Activated CD4-positive, alpha-beta T cell treated with anti-CD3 and anti-CD28 coated beads, Interleukin-2, amount 50 U/mL, for 24 hours (primary cell): ENCODE measurements at places on chromosomes 2 and 18.
A peak's percentile ranks its signal among the peaks of the same experiment; 100 is the strongest.

GRCh38 chr2:218437969-218438368, 19.0 kb downstream of the VIL1 start:
- no peak for DNase-seq

GRCh38 chr2:227466887-227467600, 4.9 kb upstream of the AGFG1 start:
- DNase-seq = no peak

GRCh38 chr18:11149441-11150270, at the start of gene PIEZO2:
Gene PIEZO2, minus strand, starts transcription at chr18:11149569. Its CDS starts 981 bp downstream, at chr18:11148588.
- DNase-seq = no peak

- DNase-seq = no peak
These were observed 9.3 kb upstream of the AGBL5 start for GRCh38 chr2:27042159-27042661.

GRCh38 chr18:36718705-36719328, 110.0 kb downstream of the TPGS2 start:
- no peak for DNase-seq

DNA sequence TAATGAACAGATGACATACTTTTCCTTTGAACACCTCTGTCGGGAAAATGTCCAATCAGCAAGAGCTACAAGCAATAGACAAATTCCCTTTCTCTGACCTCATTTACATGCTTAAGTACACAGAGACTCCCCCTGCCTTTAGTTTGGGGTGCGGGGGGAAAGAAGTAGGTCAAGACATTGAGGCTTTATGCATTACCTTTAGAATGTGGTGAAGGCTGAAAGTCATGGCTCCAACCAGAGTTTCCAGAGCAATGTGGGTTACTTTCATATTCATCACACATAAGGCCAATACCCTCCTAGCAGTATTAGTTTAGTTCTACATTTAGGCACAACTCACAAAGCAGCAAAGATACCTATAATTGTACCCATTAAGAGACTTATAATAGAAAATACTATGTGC, 808.3 kb downstream of the NRXN1 start:
- DNase-seq = no peak

DNA sequence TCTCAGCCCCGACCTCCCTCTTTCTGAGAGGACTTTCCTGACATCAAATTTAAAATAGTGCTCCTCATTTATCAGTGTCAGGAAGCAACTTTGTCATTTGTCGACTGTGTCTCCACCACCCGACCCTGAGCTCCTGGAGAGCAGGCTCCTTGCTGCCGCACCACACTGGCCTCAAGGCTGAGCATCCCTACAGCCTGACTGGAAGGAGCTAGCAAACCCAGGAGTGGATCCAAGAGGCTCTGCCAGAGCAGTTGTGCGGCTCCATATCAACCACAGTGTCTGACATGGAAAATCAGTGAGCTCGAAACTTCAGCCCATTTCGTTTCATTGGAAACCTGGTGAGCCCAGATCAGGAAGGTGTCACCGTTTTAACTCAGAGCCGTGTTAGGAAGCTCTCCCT, 125.2 kb downstream of the PTGR3 start:
- DNase-seq = no peak

DNA sequence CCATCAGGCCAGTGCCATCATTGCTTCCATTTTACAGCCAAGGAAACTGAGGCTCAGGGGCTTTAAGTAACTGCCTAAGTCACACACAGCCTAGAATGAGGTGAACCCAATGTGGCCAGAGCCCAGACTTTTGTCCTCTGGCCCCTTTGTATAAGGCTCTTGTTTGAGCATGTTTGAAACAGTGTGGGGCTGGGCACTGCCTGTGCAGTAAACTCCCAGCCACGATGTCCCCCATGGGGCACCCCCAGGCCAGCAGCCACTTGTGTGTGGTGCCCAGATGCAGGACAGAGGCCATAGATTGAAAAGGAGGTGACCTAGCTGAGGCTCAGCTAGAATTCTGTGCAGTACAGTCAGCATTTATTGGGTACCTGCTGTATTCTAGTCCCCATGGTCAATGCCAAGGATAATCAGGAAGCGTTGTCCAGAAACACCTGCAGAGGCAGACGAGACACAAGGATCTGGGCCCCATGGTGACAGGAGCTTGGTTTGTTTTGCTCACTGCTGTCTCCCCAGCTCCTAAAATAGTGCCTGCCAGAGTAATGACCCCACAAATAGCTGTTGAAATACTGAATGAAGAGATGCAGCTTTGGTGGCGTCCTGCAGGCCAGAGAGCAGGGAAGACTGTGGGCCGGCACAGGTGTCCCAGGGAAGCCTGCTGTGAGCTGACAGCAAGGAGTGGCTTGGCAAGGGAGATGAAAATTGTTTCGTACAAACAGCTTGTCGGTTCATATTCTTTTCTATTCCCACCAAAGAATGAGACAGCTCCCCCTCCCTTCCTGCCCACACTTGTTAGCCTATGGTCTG, 160.7 kb downstream of the LDLRAD4 start:
- no peak for DNase-seq

- DNase-seq = no peak
These were observed 32.1 kb downstream of the RPRD1A start for GRCh38 chr18:36035253-36035652.

DNA sequence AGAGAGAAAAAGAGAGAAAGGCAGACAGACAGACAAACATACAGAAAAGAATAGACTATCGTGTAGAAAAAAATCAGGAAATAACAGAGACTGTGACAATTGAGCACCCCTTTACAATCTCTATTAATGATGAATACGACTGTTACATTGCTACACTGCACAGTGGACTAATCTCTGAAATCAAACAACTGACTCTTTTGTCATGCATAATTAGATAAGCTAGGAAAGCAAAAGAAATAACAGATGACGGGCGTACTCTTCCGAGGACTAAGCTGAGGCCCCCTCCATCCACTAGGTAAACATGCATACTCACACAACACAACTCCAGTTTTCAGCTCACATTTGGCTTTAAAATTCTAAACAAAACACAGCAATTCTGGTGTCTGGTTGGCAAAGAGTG, 267.0 kb downstream of the NOL4 start:
- DNase-seq = no peak

- no peak for DNase-seq
These were observed 13.6 kb upstream of the RTN4 start for GRCh38 chr2:55063713-55064323.

DNA sequence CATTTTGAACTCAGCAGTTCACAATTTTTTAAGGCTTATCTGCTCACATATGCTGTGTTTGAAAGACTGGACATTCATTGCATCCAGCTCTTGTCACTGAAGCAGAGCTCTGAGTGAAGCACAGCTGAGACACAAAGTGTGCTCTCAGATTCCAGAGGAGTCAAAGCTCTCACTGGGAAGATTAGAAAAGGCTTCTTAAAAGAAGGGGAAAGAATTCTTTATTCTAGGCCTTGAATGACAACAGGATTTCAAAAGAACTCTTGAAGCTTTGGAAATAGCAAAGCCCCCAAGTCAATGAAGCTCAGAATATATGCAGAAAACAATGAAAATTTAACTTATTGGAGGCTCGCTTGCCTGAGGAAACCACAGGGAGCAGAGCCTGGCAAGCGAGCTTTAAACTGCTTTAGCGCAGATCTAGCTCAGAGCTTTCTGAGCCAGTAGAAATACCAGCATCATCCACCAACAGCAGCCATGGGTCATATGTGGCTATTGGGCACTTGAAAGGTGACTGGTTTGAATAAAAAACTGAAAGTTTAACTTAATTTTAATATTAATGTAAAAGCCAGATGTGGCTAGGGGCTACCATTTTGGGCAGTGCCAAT, 369.7 kb downstream of the OSR1 start:
- no peak for DNase-seq

DNA sequence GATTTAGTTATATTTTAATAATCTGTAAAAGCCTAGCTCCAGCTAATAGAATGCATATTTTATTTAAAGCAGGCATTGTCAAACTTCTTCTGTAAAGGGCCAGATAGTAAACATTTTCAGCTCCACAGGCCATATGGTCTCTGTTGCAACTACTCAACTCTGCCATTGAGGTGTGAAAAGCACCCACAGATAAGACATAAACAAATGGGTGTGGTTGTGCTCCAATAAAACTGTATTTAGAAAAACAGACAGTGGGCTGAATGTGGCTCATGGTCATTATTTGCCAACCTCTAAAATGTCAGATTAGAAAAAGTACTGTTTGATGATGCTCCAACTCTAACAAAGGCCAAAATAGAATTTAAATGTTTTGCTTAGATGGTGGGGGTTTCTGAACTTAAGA, 519.9 kb downstream of the RNF144A start:
- no peak for DNase-seq

DNA sequence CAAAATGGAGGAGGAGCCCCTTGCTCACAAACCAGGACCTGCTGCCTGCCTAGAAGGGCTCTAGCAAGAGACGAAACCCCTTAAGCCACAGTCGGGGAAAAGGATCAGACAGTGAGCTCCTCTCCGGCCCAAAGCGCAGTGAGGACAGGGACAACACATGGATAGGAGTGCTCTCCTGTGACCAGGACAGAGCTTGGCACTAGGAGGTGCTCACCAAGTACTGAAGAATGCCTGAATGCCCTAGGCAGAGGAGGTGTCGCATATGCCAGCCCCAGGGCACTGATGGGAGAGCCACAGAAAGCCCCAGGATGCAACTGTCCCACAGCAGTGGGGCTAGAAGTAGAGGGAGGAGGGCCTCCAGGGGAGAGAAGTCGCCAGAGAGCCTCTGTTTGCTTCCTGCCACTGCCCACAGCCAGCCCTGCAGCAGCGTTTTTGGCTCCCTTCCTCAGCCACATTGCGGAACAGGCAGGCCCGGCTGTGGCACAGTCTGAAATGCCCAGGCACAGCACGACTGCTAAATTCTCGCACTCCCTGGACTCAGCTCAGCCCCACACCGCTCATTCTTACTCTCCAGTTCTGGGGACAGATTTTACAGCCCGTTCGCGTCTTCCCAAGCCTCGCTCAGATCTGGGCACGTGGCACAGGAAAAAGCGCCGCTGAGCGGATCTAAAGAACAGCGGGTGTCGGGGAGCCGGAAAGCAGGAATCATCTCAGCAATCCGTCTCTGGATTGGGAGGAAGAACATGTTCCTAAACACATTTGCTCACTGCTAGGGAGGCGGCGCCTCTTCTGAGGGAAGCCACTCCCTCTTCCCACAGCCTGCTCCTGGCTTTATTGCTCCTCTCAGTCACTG, 98.7 kb upstream of the POU3F3 start:
- no peak for DNase-seq

GRCh38 chr2:240437861-240438809, 2.7 kb downstream of the GPC1 start:
- DNase-seq = peak; percentile 46

DNA sequence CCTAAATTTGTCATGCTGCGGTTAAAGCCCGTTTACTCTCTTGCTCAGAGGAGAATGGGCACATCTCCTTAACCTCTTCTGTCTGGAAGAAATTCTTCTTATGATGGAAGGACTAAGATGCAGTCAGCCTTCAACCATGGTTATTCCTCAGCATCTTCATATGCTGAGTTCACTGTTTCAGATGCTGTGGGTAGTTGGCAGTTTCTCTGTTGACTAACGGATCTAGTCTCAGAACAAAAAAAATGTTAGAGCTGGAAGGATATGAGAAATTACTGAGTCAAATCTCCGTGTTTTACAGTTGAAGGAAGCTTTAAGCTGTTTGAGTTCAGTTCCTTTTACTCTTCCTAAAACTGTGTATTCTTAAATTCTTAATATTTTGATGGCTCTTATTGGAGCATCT, 43.6 kb upstream of the PGAP1 start:
- no peak for DNase-seq

DNA sequence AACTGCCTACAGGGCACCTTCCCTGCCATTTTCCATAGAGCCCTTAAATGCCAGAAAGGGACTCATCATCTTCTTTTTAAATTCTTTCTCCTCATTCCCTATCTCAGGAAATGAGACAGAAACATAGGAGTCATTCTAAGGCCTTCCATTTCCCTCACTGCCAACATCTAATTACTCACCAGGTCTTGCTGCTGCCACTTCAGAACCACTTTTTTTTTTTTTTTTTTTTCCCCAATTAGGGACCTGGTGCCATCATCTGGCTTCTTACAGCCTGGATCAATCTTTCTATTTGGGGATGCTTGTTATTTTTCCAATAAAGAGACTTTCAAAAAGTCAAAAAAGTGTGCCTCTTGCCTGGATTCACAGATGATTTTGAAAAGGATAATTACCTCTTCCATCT, 373.4 kb downstream of the LPIN1 start:
- DNase-seq = no peak

GRCh38 chr2:238868067-238868524, 20.2 kb downstream of the TWIST2 start:
- no peak for DNase-seq

GRCh38 chr2:232773815-232774214, 2.5 kb downstream of the KCNJ13 start:
- no peak for DNase-seq

GRCh38 chr18:56637176-56637575, 1.2 kb downstream of the TXNL1 start:
- no peak for DNase-seq

GRCh38 chr18:60018618-60019462, 119.0 kb downstream of the PMAIP1 start:
- no peak for DNase-seq

GRCh38 chr2:237724811-237725478, 73.6 kb upstream of the RBM44 start:
- DNase-seq = no peak

DNA sequence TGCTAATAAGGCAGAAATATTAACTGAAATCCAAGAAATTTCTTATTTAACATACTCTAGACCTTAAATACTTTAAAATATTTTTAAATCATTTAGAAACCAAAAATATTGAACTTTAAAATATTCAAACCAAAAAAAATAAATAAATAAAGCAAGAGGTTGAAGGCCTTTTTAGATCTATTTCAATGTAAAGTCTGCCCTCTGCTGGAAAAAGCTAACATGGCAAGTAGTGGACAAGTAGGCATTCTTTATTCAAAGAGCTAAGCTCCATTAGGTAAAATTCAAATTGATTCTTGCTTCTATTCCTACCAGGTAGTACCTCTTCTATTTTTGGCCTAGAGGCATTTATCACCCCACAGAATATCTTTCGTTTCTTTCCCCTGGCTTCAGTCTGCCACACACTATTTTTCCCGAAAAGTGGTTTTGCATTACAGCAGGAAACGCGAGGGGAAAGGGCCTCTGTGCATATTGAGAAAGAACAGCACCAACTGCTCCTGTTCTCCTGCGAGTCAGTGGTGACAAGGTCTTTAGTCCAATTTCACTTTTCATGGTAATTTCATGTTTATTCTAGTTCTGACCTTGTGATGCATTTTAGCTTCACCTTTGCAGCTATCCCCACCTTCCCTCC, 20.4 kb downstream of the IFIH1 start:
- DNase-seq = no peak

DNA sequence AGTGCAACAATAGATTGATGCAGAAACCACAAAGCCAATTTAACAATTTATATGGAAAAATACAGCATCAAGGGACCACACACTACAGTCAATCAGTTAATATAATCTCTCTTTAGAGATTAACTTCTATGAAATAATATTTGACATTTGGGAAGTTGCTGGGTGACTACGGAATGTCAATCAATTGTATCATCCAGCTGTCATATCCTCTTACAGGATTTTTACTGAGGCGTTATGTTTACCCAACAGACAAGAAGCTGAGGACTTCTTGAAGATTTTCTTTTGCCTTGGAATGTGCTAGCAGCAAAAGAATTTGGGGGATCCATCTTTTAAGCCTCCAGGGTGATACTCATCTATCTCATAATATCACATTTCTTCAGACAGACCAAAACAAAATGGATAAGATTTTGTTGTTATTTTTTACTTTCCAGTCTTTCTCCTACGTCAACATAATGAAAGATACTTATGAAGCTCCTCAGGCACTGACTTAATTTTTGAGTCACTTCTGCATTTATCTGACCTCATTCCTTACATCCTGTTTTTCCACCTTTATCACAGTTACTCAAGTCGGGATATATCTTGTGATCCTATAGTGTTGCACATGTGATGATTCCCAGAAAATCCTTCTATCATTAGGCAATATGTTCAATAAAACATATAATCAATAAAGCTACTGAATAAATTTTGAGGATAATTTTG, 227.2 kb upstream of the SPHKAP start:
- no peak for DNase-seq
